NCI-H1417 treated with DMSO at 0.1 percent for 48 hours (cell line): ENCODE measurements at places on chromosomes 4 and X.

GRCh38 chr4:38782452-38783108 is at the start of gene TLR10:
Gene TLR10 (minus strand): TSS chr4:38782990. CDS start chr4:38775590, 7,400 bp downstream.
- DNase-seq: peak; percentile 34

DNA sequence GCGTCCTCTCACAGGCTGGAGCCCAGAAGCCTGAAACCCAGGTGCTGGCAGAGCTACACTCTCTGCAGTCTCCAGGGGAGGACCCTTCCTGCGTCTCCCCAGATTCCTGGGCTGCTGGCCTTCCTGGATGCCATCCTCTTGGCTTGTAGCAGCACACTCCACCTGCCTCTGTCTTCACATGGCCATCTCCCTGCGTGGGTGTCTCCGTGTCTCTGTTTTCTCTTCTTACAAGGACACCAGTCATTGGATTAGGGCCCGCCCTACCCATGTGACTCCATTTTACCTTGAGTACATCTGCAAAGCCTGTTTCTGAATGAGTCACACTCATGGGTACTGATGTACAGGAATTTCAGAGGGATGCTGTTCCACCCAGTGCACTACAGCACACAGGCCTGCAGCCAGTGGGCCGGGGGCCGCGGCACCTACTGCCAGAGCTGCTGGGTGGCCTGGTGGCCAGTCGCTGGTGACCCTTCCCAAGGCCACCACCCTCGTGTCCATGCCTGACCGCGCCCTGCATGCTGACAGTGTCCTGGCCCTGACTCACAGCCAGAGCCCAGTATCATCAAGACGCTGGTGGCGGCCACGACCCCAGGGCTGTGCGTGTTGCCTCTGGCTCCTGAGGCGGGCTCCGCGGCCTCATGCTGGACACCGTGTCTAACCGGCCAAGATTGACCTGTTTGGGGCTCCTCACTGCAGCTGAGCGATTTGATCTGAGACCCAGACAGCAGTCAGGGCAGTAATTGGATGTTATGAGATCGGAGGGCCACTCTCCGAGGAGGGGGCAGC is 63.6 kb upstream of the NKX1-1 start:
- no peak for DNase-seq

GRCh38 chrX:116111934-116112595 is 58.5 kb upstream of the AGTR2 start:
- no peak for DNase-seq

- no peak for DNase-seq
Observed at GRCh38 chr4:113455061-113455460, 306.5 kb downstream of the CAMK2D start.

GRCh38 chr4:140856621-140857062 is 100.5 kb upstream of the TBC1D9 start:
- DNase-seq: peak; percentile 10

DNA sequence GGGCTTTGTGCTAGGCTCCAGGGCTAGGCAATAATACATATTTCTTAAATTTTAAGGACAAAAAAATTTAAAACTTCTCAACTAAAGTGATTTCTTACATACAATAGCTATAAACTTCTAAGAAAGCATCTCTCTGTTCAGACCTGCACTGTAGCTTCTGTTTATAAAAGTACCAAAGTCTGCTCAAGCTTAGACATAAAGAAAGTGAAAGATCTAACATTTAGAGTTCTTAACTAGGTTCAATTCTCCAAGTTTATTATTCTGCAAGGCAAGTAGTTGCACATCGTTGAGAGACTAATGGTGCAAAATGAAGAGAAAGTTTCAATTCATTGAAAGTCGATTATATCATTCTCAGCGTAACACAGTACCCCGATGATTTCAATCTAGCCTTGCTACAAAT is 857.4 kb upstream of the HTR2C start:
- DNase-seq: no peak

DNA sequence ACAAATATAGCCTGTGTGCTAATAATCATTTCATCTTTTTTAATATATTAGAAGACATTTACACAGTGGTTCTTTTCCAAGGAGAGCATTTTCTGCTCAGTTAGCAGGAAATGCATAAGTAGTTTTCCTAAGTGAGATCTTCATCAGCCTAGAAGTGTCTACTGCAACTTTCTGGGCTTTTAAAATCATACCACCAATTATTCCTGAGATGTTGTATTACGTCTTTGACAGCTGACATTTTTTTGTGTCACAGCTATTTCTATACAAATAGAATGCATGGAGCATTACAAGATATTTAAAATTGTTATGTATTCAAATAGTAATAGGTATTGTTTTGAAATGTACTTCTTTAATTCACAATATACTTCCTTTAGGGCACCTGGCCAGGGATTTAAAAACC is 158.0 kb downstream of the GRID2 start:
- no peak for DNase-seq

- peak; percentile 54 for DNase-seq
Observed at GRCh38 chr4:76949276-76950051, at the start of gene SEPTIN11. Gene SEPTIN11 (plus strand): TSS chr4:76949752. CDS start chr4:76949904, 152 bp downstream.

DNA sequence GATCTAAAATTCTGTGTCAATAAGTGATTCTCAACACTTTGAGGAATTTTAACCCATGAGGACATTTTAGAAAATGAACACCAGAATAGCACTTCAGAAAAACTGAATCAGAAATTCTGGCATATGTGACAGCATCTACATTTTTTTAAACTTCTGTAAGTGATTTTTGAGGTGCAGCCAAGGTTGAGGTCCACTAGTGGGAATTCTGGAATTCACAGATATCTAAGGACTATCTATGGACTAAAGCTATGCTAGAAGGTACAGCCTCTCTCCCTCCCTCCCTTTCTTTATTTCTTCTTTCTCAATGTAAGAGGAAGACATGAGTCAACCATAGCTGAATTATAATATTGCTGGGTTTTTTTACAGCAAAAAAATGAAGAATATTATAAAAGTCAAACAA is 508.2 kb upstream of the ATOH1 start:
- DNase-seq: no peak

GRCh38 chr4:111997785-111998184 is 147.5 kb upstream of the FAM241A start:
- no peak for DNase-seq

DNA sequence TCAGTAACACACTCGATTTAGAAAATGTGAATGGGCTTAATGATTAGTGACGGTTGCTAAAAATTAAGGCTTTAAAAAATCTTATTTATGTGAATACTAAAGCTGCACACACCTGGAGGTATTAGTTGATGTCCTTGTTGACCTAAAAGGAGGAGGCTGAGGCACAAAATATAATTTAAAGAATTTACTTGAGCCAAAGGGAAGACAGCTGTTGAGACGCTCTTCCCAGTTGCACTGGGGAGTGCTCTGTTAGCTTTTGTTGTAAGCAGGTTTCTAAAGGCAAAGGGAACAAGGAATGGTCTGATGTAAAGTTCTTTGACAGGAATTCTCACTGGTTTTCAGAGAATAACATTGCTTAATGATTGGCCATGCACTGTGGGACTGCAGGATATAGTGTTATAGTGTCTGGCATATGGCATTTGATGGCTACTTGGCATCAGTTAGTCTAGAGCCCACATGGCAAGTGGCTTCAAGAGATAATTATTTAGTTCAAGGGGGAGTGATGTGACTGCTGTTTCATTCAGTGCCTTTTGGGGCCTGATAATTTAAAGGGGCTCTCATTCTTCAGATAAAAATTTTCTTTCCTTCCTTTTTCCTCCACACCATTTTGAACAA is 30.8 kb upstream of the PGM2 start:
- no peak for DNase-seq

GRCh38 chr4:179544496-179544895 is 2102.3 kb upstream of the AGA start:
- DNase-seq: no peak

DNA sequence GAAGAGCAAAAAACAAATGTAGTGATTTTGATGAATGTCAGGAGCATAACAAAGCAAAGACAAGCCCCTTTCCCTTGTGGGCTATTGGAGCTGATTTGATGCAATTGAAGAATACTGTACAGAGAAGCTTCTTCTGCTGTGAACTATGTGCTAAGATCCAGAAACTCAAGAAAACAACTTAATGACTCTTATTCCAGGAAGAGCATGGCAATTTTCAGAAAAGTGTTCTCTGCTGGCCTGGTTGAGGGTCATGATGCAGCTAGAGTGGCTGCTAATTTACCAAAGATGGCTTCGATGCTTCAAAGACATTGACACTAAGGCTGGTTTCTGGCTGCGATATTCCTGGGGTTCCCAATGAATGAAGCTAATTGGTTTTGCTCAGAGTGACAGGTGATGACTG is 45.8 kb downstream of the TNIP3 start:
- no peak for DNase-seq

DNA sequence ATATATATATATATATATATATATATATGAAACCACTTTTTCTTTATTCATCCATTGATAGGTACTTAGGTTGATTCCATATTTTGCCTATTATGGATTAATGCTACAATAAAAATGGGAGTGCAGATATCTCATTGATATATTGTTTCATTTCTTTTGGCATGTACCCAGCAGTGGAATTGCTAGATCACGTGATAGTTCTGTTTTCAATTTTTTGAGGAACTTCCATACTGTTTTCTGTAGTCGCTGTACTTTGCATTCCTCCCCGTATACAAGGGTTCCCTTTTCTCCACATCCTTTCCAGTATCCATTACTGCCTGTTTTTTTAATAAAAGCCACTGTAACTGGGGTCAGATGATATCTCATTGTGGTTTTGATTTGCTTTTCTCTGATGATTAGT is 124.6 kb downstream of the GABRB1 start:
- DNase-seq: no peak

GRCh38 chrX:31266203-31267076 is 194.6 kb upstream of the FTHL17 start:
- DNase-seq: no peak

DNA sequence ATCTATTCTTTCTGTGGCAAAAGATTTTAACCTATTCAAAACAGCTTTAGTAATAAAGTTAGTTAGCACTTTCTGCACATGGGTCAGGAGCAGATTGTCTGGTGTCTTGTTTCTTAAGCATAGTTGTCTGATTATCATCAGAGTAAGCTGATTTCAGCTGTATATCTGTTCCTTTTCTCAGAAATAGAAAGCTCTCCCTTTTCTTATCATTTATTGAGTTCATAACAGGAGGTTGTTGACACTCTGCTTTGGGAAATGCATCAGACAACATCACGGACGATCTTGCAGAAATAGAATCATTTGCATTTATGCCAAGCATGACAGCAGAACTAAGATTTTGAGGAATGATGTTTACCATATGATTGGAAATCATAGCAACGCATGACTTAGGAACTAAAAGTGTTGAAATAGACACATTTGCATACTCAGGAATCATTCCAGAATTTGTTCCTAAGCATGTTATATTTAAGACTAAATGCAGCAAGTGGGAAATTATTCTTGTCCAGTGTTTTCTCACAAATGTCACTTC is 66.7 kb downstream of the RBMX2 start:
- DNase-seq: no peak

- no peak for DNase-seq
Observed at GRCh38 chr4:64582492-64582891, 173.2 kb upstream of the TECRL start.

DNA sequence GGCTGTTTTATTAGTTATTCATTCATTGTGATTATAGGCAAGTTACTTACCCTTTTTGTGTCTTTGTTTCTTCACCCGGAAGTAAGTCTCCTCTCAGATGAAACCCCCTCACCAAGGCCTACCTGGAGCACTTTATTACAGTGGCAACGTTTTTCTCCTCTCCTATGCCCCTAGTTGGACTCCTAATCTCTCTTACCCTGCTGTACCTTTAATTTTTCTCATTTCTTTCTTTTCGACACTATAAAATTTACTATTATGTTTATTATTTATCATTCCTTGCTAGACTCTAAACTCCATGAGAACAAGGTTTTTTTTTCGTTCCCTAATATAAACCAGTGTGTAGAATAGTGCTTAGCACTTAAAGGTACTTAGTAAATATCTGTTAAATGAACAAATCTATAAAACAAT is 17.5 kb downstream of the STAP1 start:
- no peak for DNase-seq

DNA sequence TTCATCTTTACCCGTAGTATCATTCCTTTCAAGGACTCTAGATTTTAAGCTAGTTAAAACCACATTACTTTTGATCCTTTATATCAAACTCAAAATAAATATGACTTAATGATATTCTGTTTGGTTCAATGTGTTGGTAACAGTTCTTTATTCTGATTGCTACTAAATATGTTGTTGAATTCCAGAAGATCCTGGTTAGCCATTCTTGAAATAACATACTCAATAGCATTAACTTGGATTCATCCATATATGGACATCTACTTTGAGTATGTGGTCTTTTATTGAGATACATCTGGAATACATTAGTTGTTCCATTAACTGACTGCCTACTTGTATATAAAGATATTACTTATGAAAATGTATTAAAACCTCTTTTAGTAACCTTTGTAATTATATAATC is 27.5 kb upstream of the PCDH18 start:
- DNase-seq: no peak

DNA sequence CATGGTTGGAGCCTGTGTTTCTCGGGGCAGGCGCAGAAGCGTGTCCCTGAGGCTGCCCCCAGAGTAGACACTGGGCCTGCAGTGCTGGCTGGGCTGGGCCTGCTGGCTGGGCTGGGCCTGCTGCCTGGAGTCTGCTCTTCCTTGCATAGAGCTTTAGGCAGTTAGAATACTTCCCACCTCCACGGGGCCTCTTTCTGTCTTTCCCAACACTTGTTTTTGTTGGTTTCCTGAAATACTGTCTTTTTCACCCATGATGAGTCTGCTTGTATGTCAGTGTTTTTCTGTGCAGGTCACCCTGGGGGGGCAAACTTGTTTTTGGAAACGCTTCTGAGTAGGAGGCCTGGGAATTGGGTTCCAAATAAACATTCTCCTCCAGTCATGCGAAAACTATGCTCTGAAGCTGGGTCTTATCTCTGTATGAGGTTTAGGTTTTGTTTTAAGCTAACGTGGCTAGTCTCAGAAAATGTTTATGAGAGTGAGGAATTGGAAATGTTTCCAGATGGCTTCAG is 32.2 kb downstream of the TRMT44 start:
- DNase-seq: no peak

GRCh38 chr4:159103384-159103990 is 608 bp downstream of the RAPGEF2 start:
- no peak for DNase-seq

- DNase-seq: no peak
Observed at GRCh38 chr4:95552942-95553550, 4.3 kb upstream of the UNC5C start.

- DNase-seq: no peak
Observed at GRCh38 chr4:149370785-149371420, 444.7 kb downstream of the IQCM start.

- DNase-seq: no peak
Observed at GRCh38 chr4:31482691-31483090, 762.5 kb downstream of the PCDH7 start.

GRCh38 chr4:157045507-157046127 is 30.3 kb upstream of the GLRB start:
- no peak for DNase-seq
